ENCODE measurements at places on chromosomes 11 and 22. TPM values are rescaled to one million over a fixed set of nuclear protein-coding genes. Genes with fewer than 3 reads are reported as not detected.
A peak's percentile ranks its signal among the peaks of the same experiment; 100 is the strongest.

Gene MUC6
- not detected for total RNA-seq

Gene SEPTIN3
- 4.2 TPM for total RNA-seq

Gene SERPIND1
- not detected for total RNA-seq

Gene NDUFC2
- 178 TPM for total RNA-seq

GRCh38 chr22:37270928-37271650, 11.2 kb upstream of the CYTH4 start:
- no peak for DNase-seq

GRCh38 chr22:38870312-38870741, 1.7 kb downstream of the CBX6 start:
- DNase-seq: peak; percentile 81

DNA sequence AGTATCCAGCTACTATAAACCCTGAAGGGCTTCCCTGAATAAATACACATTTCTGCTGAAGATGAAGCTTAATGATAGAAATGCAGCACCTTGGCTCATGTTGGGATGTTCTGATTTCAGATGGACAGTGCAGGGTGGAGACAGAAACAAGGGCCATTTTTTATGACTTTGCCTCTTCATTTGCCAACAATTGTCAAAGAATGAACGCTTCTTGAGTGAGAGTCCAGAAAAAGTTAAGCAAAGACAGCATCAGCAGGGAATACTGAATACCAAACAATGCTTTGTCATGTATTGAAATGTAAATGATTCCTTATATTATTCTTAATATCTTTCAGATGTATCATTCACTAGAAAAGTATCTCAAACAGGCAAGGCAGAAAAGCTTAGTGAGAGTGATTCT, 84.9 kb downstream of the TRPC6 start:
- DNase-seq: no peak

DNA sequence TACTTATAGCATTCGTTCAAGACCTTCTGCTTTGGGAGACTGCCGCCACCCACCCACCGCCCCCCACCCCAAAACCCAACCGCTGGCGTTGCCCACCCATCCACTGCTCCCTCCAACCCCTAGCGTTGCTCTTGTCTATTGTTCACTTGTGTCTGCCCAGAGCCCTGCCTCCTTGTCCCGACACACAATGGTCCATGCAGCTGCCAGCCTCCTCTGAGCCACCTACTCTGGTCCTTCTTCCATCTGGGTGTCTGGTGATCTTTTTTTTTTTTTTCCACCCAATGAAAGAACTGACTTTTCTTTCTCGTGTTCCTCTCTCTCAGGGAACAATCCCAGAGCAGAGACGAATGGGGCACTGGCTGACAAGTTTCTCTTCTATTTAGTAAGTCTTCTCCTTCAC, 256.0 kb upstream of the SESN3 start:
- DNase-seq: no peak

Data from activated naive CD4-positive, alpha-beta T cell treated with anti-CD3 and anti-CD28 coated beads, Interleukin-2, amount 50 U/mL, for 72 hours (primary cell).